ENCODE measurements at places on chromosomes 12 and 14.

GRCh38 chr14:100840286-100841065 lies 14.6 kb downstream of the MEG3 start:
- DNase-seq, result no peak

- no peak for DNase-seq
Measured at GRCh38 chr12:29517264-29517663, 19.8 kb upstream of the OVCH1 start.

DNA sequence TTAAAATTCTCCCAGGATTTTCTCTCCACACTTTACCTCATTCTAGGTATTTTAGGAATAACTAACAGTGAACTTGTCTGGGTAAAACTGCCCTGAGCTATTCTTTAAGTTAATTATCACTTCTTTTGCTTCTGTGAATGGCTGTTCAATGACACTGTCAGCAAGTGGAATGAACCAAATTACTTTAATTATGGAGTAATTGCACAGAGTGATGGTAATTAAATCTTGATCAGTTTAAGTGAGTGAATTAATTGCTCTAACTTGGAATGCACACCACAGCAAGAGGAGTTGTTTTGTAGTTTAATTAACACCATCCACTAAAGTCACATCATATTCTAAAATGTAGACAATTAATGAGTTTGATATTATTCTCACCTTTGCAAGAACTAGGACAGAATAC lies 36.2 kb upstream of the TMEM260 start:
- DNase-seq, result no peak

DNA sequence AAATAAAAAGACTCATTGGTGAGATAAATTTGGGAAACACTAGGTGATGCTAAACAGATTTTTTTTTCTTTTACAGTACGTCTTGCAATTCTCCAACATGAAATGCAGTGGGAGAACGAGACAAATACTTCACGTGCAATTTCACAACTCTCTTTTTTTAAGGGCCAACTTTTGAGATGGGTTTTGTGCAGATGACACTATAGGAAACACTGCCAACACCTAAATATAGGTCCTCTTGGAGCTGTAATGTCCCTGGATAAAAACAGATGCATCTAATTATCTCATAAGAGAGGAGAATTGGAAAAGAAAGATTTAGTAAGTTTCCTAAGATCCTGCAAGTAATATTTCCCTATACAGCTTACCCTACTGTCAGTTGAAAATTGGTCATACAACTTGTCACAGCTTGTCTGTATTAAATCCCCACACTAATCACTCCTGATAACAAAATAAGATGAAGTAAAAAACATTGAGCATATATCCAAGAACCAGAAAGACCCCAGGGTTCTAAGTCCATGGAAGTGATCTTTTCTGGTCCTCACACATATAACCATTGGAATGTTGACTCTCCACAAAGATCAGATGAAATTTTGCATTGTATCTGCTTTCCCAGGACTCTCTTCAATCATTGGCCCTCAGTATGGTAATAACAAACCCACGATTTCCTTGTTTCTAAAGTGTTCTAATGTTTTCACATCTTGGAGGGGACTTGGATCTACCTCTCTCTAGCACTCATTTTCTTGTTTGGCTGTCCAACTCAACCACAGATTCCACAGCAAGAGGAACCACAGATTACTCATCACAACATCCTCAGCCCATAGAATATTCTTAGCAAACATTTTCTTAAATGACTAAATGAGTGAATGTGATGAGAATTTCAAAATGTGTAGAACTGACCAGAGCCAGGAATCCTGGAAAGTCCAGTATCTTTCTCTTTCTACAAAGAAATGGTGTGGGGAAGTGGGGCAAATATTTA lies 769.4 kb upstream of the USP15 start:
- DNase-seq, result no peak

DNA sequence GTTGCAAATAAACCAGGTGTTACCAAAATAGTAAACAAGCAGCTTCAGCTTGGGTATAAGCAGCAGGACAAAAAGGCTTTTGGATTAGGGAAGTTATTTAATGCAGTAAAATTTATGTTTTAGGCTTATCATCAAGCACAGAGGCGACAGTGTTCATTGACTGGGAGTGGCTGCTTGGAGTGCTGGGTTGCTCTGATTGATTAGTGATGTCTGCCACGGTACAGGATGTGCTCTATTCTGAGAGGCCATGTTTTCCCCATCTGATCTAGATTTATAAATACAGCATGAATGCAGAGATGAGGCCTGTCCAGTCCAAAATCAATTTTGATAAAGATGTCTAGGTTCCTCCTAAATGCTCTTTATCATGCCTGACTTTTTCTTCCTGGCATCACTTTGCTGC lies 83.5 kb downstream of the MAP1LC3B2 start:
- DNase-seq, result no peak

- peak; percentile 27 for DNase-seq
Measured at GRCh38 chr12:11648514-11649412, 711 bp upstream of the ETV6 start.

DNA sequence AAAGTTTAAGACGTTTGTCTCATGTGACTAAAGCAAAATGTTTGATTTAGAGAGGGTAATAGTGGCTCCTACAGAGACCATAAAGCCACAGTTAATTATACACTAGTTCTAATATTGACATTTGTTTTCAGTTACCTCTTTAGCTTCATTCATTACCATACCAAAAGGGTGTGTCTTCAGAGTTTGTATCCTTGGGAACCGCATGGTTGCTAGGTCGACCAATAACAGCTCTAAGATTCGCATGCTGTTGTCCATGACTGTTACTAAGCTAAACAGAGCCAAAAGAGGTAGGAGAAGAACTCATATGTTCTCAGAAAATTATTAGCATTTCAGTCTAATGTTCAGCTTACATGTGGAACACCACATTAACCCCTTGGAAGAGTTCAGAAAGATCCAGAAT lies 36.2 kb upstream of the ETNK1 start:
- DNase-seq, result no peak

DNA sequence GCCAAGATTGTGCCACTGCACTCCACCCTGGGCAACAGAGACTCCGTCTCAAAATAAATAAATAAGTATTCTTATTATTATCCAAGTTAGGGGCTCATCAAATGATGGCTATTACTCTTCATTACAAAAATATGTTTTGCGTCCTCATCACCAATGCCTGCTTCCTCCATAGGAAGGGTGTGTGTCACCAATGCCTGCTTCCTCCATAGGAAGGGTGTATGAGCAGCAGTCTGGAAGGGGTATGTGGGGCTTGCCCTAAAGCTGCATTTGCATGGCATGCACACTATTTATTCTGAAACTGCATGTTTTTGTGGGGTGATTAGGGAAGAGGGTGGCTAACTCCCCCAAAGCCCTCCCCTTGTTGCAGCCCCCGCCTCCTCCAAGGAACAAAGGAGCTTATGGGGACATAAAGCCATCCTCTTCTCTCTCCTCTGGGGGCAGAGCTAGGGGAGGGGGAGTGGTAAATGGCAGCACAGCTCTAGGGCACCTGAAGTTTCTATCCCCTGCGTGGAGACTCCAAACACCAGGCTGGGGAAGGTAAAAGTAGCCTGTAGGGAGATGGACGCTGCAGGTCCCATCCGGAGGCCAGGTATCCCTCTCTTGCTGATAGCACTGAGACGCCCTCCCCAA lies 1.3 kb downstream of the CAMKK2 start:
- DNase-seq, result no peak

- peak; percentile 54 for DNase-seq
Measured at GRCh38 chr12:12007001-12007712, 63.6 kb upstream of the BCL2L14 start.

- DNase-seq, result no peak
Measured at GRCh38 chr14:101854366-101854765, 92.9 kb downstream of the PPP2R5C start.

GRCh38 chr14:81453166-81453766 lies 53.1 kb upstream of the STON2 start:
- no peak for DNase-seq

- no peak for DNase-seq
Measured at GRCh38 chr12:54126696-54127537, 61.9 kb downstream of the SMUG1 start.

- no peak for DNase-seq
Measured at GRCh38 chr12:75482646-75483045, 2.1 kb downstream of the GLIPR1 start.

DNA sequence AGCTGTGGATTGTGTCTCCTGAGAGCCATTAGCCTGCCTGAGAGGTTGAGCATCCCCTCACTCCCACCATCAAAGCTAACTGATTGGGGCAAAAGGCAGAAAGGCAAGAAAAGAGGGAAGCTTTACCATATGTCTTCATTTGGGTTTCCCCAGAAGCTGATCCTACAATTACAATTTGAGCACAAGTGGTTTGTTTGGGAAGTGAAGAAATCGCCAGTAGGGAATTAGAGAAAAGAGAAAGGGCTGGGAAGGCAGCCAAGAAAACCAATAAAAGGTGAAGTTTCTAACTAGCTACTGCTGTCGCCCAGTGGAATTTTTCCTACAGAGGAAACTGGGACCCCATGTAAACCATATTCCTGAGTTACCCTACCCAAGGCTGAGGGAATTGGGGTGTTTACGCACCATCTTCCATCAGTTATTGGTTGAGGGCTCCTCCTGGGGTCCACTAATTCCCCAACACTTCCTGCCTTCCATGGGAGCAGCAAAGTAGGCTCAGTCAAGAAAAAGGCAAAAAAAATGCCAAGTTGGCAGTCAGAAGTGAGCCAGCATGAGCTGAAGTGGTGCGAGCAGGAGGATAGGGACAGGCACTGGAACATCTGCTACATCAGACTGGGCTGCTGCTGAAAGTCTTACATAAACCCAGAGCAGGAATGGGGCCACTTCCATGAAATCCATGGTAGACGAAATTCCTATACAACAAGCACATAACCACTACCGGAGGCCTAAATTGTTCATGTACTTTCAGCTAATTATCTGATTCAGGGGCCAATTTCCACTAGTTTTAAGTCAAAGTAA lies 17.3 kb downstream of the KCNK10 start:
- DNase-seq, result no peak

- DNase-seq, result no peak
Measured at GRCh38 chr14:95026851-95027463, 130.4 kb downstream of the DICER1 start.

GRCh38 chr14:71705460-71705859 lies 226.8 kb upstream of the RGS6 start:
- no peak for DNase-seq

- DNase-seq, result no peak
Measured at GRCh38 chr12:96215919-96216273, 21.7 kb downstream of the ELK3 start.

DNA sequence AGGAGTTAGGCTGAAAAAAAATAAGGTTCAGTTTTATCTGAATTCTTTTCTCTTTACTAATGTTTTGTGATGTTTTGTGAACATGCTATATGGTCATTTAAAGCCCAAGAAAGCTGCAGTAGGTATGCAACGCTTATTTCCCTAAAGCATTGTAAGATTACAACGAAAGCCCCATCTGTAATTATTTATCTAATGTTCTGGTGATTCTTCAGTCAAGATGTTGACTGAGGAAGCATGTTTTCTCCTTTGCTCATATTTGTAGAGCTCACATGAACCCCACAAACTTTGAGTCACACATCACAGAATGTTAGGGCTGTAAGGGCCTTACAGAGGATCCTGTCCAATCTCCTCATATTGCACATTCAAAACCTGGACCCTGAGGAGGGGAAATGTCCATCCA lies 3.2 kb upstream of the TUBA1C start:
- DNase-seq, result no peak

DNA sequence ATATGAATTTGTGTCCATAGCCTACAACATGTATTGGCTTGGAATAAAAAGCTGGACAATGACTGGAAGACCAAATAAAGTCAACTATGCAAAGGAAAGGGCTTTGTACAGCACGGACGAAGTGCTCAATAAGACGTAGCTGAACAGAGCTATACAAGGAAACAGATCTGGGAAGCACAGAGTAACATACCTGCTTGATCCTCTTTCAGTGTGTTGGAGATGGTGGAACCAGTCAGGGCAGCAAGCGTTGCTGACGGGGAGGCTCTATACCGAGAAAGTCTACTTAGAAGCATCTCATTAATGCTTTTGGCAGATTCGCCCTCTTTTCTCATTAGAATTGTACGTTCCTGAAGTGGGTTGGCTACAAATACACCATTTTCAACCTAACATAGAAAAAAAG lies 99.3 kb downstream of the HECTD4 start:
- DNase-seq, result no peak

- no peak for DNase-seq
Measured at GRCh38 chr14:50233951-50234250, 2.5 kb upstream of the SOS2 start.

DNA sequence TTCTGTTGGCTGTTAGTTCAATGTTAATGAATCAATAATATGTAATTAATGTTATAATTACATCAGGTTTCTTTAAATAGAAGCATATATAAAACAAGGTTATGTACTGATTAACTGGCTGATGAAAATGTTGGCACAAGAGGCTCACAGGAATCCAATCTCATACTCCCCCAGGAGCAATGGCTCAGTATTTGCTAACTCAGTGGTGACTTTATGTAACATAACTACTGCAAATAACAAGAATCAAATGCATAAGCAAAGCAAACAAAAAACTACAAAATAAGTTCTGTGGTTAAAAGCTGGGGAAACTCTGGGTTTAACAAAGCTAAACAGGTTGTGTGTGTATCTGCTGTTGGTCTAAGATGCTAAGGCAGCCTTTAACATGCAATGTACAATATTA lies 27.7 kb upstream of the BBS10 start:
- DNase-seq, result no peak

GRCh38 chr14:69571449-69572029 lies 3.1 kb downstream of the CCDC177 start:
- DNase-seq, result no peak

GRCh38 chr14:74407801-74408154 lies 18.2 kb downstream of the SYNDIG1L start:
- DNase-seq, result no peak

- DNase-seq, result no peak
Measured at GRCh38 chr12:91219511-91219910, 36.9 kb upstream of the DCN start.

GRCh38 chr14:56331592-56332216 lies 213.5 kb downstream of the PELI2 start:
- DNase-seq, result no peak

DNA sequence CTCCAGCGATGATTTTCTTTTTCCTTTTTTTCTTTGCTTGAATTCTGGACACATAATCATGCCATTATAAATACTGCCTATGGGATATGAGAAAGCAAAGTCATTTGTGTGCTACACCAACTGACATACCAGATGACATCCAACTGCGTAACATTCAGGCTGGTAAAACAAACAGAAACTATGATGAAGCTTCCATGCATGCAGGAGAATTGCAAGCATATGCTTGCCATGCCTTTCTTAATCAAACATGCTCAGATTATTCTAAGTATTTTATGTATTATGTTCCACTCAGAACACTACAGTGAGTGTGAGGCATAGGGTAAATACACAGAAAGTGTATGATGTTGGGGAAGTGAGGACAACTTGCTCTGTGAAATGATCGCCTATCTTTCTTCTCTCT lies 97.4 kb downstream of the C12orf50 start:
- no peak for DNase-seq

- DNase-seq, result no peak
Measured at GRCh38 chr12:42603246-42603990, 13.9 kb upstream of the PRICKLE1 start.

Measured in activated naive CD8-positive, alpha-beta T cell treated with anti-CD3 and anti-CD28 coated beads, Interleukin-2, amount 50 U/mL, for 16 hours (primary cell).